ENCODE measurements at places on chromosomes 12 and 14.

GRCh38 chr14:49732896-49733295 is 35.1 kb upstream of the KLHDC2 start:
- DNase-seq: no peak

DNA sequence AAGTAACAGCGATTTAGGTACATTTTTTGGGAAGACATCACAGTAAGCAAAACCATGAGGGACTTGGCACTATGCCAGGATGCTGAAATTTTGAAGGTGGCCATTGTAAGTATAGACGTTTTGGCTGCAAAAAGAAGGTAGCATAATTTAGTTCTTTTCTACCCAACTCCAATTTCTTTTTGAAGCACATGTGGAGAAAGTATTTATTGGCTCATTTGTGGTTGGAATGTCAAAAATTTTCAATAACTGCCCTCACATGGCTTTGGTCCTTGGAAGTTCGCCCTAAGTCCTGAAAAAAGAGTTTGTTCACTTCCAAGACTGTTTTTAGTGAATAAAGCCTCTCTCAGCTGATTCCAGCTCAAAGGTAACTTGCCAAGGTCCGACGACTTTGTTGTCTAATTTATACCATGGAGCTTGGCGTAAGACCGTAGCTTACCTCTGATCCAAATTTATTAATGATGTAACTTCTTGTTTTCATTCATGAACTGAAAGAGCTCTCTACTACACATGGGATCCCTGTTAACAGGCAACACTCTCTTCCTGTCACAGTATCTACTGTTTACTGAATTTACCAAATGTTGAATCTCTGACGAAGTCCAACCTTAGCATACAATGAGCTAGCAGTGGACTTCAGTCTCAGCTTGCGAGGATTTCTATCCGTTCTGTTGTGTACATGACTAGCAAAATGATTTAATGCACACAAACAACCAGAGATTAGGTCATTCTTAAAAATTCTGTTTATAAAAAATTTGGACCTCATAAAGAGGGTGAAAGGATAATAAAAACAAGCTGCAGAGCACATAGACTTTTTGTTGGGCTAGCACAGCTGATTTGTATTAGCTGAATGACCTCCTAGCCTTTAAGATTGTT is 49.0 kb downstream of the MSRB3 start:
- DNase-seq: no peak

GRCh38 chr14:91419044-91419397 is 1.4 kb upstream of the CCDC88C start:
- DNase-seq: no peak

GRCh38 chr12:119334430-119335170 is at the start of gene CCDC60:
TSS of gene CCDC60 (plus strand) at chr12:119334729. CDS start at chr12:119335177, 448 bp downstream.
- no peak for DNase-seq

GRCh38 chr12:62284749-62285148 is 24.5 kb downstream of the USP15 start:
- no peak for DNase-seq

DNA sequence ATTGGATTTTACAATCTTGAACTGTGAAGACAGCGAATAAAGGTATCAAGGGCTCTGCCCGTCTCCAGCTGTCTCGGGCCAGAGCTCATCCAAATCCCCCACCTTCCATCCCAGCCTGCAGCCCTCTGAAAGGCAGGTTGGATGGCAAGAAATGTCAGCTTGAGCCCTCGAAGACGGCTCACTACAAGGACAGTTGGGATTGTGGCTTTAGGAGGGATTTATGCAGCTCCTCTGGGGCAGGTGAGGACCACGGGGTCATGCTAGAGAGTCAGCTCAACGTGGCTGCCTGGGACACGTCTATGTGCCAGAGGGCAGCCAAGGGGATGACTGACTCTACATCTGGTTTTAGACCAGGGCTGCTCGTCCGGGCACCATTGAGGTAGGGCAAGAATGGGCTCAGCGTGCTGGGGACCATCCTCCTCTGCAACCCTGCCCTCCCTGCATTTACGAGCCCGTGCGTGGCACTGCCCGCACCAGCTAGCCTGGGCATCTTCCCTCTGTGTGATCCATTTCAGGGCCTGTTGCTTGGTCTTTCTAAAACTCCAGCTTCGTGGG is 16.2 kb downstream of the MVK start:
- DNase-seq: no peak

GRCh38 chr12:124326104-124326503 is 31.2 kb downstream of the RFLNA start:
- no peak for DNase-seq

DNA sequence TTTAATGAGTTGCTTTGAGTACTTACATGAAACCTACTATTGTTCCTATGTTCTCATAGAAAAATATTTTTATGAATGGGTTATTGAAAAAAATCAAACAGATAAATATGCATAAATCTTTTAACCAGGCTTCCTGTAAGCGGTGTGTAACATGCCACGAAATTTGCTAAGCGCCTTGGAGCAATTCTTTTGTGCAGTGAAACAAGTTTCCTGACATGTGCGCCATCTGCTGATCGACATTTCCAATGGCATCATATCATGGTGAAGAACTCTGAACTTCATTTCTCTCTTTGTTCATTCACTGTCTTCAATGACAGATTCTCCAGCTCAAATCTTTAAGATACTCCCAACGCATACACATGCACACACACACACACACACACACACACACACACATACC is 145.6 kb upstream of the NAV3 start:
- no peak for DNase-seq

GRCh38 chr12:98863167-98863566 is 218.1 kb downstream of the APAF1 start:
- no peak for DNase-seq
